ENCODE measurements at places on chromosomes 6 and 20.

GRCh38 chr6:37038292-37039198 lies 33.1 kb downstream of the FGD2 start:
- no peak overlapping the region for H3K4me3 ChIP-seq
- peak overlapping the region; percentile 59 for H3K27ac ChIP-seq
- no peaks in the 10 kb centered on the region for H3K27me3 ChIP-seq
- no peaks in the 10 kb centered on the region for H3K36me3 ChIP-seq

DNA sequence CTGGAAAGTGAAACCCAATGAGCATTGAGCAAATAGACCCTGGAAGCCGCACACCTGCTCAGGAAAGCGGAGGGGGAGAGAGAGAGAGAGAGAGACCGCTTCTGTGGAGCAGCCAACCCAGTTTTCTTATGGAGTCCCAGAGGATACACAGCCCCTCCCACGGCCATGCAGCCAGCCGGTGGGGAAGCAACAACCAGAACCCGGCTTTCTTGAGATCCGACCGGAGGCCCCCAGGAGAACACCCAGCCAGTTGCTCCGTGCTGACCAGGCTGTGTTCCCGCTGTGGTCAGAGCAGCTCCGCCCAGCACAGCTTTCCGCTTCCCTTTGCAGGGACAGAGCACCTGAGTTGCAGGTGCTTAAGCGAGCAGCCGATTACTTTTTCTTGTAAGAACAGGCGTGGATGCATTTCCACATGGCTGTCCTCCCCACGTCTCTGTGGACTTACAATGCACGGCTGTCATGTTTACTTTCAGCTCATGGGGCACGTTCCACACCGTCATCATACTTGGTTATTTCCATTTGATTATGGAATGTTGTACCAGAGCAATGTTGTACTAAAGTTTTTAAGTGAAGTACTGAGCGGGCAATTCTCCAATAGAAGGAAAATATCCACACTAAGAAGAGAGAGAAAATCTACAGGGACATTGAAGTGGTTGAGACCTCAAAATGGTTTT lies 381.9 kb downstream of the THBS2 start:
- no peak overlapping the region for H3K27ac ChIP-seq
- no peak overlapping the region for H3K4me3 ChIP-seq
- no peak for DNase-seq
- no peaks in the 10 kb centered on the region for H3K4me1 ChIP-seq
- no peaks in the 10 kb centered on the region for H3K27me3 ChIP-seq

DNA sequence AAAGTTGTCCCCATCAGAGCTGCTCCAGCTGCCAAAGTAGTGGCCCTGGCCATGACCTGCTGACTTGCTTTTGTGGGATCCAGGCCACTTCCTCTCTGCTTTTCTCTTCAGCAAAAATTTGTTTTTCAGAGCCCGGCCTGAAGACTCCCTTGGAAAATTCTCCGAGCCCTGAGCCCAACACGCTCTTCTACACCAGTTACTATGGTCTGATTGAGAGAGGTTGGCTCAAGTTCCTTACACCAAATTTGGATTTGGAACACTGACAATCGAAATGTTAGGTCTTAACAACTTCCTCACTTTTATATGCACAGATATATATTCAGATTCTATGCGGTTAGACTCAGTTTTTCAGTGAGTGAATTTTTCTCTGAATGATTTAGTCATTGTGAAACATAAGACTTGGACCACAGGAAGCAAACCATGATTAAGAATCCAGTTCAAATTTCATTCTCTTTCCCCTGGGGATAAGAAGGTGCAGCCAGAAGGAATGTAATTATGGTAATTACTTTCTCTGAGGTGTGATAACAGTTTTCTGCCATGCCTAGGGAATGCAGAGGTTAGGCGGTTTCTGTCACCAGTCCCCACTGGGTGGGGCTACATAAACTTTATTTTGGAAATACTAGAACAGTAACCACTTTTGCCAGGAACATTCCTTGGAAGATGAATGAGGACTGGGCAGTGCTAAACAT lies 365.2 kb downstream of the SYNE1 start:
- no peak overlapping the region for H3K27ac ChIP-seq
- H3K4me1 ChIP-seq = no peaks in the 10 kb centered on the region
- no peak for DNase-seq
- no peaks in the 10 kb centered on the region for H3K27me3 ChIP-seq
- peaks cover 5% of the 10 kb centered on the region for H3K36me3 ChIP-seq

DNA sequence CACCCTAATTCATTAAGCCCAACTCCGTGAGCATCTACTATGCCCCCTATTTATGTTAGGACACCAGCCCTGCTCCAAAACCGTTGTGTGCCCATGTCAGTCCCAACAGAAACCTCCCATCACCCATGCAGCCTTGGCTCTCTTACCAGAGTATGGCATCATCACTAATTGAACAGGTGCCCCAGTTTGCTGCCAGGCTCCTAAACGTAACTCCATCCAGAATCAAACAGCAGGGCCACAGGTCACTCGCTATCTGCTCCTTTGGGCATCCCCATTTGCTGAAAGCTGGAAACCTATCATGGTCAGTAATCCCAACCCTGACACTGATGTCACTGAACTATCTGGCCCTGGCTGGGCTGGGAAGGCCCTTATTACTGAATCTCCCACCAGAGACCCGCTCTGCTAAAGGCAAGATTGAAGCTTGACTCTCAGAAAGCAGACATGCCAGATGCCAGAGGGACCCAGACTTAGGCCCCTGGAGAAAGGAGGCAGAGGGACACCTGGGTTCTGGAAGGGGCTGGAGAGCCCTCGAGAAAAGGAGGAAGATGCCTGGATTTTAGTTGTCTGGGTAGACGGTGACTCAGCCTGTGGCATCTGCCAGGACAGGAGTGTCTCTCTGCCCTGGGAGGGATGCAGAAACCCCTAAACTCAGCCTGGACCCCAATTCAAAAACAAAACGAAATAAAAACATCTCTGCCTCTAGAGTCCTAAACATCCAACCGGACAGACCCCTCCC lies 14.0 kb downstream of the MUCL3 start:
- H3K36me3 ChIP-seq = no peaks in the 10 kb centered on the region
- peak overlapping the region; percentile 65 for H3K4me3 ChIP-seq

GRCh38 chr20:19626896-19627295 lies 131.2 kb upstream of the RIN2 start:
- no peak overlapping the region for H3K27ac ChIP-seq
- H3K27me3 ChIP-seq = no peaks in the 10 kb centered on the region
- H3K36me3 ChIP-seq = no peaks in the 10 kb centered on the region

GRCh38 chr20:24185791-24186190 lies 197.2 kb upstream of the GGTLC1 start:
- H3K4me3 ChIP-seq = no peak overlapping the region
- H3K36me3 ChIP-seq = no peaks in the 10 kb centered on the region
- no peaks in the 10 kb centered on the region for H3K27me3 ChIP-seq
- no peak for DNase-seq
- no peak overlapping the region for H3K27ac ChIP-seq

- no peak overlapping the region for H3K4me3 ChIP-seq
- no peak for DNase-seq
- no peak overlapping the region for H3K27ac ChIP-seq
Observed at GRCh38 chr6:144307880-144308279, 22.7 kb downstream of the UTRN start.

DNA sequence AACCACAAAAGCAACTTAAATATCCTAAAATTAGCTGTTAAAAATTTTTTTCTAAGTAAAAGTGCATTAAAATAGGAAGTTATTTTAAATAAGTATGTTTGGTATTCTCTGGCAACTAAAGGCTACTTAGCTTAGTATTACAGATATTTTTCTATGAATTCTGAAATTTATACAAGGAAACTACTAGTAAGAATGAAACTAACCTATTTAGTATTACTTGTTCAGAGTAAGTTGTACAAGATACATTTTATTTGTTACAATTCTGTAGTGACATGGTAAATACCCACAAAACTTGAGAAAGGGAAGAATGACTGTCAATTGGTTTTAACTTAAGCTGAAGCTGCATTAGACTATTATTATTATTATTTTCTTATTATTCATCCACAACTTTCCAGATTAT lies 6.5 kb downstream of the PHIP start:
- no peak overlapping the region for H3K4me3 ChIP-seq
- DNase-seq = no peak
- no peak overlapping the region for H3K27ac ChIP-seq
- H3K27me3 ChIP-seq = no peaks in the 10 kb centered on the region
- H3K36me3 ChIP-seq = no peaks in the 10 kb centered on the region

GRCh38 chr20:23404196-23404595 lies 17.1 kb downstream of the NAPB start:
- no peak overlapping the region for H3K27ac ChIP-seq
- H3K4me1 ChIP-seq = no peaks in the 10 kb centered on the region
- DNase-seq = no peak
- H3K27me3 ChIP-seq = no peaks in the 10 kb centered on the region

DNA sequence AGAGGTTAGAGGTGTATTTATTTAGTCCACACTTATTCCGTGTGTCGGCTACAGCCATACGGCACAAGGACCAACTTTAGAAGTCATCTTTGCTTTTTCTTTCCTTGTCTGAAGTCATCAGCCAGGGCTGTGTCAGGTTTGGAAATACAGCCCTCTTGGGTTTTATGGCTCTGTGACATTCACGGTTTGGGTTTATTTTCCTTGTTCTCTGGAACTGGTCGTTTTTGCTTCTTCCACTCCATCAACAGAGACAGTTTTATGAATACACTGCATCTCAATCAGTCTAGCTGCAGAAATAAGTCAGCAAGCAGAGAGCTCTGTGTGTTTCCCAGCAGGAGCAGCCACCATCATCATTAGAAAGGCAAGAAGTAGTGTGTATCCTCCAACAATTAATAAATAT lies 132.5 kb downstream of the TBC1D7 start:
- no peaks in the 10 kb centered on the region for H3K27me3 ChIP-seq
- DNase-seq = no peak
- H3K4me1 ChIP-seq = no peaks in the 10 kb centered on the region
- H3K4me3 ChIP-seq = no peak overlapping the region
- no peak overlapping the region for H3K27ac ChIP-seq

DNA sequence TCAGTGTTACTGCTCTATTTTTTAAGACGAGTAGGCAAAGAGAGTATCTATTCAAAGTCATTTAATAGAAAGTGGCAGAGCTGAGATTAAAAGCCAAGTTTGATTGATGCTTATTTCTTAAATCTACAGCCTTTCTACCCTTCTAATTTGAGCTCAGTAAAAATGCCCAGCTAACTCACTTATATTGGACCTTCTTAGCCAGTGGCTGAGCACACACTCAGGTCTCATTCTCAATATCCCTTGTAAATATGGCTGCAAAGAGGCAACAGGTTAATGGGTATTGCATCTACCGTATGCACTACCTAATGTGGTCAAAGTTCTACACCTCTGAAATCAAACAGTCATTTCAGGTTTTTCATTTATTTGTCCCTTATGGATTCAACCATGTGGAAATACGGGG lies 6.7 kb downstream of the PKIB start:
- H3K27ac ChIP-seq = no peak overlapping the region
- H3K27me3 ChIP-seq = no peaks in the 10 kb centered on the region
- no peaks in the 10 kb centered on the region for H3K36me3 ChIP-seq
- H3K4me3 ChIP-seq = no peak overlapping the region
- DNase-seq = no peak

DNA sequence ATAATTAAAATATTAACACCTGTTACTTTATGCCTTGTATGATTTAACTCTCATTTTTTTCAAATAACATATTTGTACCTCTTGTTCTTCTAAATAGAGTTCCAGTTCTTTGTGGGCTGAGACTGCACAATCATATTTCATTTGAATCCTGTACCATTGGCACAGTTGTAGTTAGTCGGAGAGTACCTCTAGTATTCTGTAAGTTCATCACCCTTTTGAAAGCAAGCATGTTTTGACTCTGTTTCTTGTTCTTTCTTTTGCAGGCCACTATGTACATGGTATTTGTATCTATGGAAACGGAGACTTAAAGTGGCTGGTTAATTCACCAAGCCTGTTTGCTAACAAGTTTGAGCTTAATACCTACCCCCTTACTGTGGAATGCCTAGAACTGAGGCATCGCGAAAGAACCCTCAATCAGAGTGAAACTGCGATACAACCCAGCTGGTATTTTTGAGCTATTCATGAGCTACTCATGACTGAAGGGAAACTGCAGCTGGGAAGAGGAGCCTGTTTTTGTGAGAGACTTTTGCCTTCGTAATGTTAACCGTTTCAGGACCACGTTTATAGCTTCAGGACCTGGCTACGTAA lies 68.2 kb downstream of the C6orf52 start:
- H3K27ac ChIP-seq = no peak overlapping the region
- H3K27me3 ChIP-seq = no peaks in the 10 kb centered on the region
- no peaks in the 10 kb centered on the region for H3K36me3 ChIP-seq
- H3K4me1 ChIP-seq = no peaks in the 10 kb centered on the region

GRCh38 chr6:125507987-125508655 lies 206.4 kb upstream of the HDDC2 start:
- H3K27me3 ChIP-seq = no peaks in the 10 kb centered on the region
- H3K4me3 ChIP-seq = no peak overlapping the region
- no peak overlapping the region for H3K27ac ChIP-seq
- H3K36me3 ChIP-seq = no peaks in the 10 kb centered on the region

Data from CD8-positive, alpha-beta memory T cell (primary cell).